ENCODE measurements at places on chromosomes 1 and 21.
A peak's percentile ranks its signal among the peaks of the same experiment; 100 is the strongest.

GRCh38 chr1:58396150-58396549 is 150.4 kb downstream of the OMA1 start:
- no peak for DNase-seq

- no peak for DNase-seq
These were observed 746.5 kb downstream of the USP25 start for GRCh38 chr21:16476056-16476825.

DNA sequence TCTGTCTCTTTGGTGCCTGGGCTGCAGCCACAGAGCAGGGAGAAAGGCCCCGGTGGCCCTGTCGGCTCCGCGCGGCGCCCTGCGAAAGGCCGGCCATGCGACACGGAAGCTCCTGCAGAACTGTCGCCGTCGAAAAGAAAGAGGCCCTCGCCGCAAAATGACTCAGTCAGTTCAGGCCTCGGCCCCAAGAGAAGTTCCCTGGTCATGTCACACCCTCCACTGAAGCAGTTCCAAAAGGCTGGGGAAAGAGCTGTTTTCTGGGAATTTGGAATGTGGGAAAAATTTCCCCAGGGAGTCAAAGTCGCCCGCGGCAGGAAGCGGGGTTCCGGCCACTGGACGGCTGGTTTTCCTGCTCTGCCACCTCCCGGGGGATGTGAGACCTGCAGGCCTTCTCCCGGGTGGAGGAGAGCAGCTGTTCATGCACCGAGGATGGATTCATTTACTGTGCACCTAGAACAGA is 115.8 kb upstream of the ZNF678 start:
- DNase-seq, result no peak

- DNase-seq, result no peak
These were observed 6.0 kb upstream of the SH2D2A start for GRCh38 chr1:156822680-156823079.

- DNase-seq, result no peak
These were observed 237.6 kb downstream of the PTPRC start for GRCh38 chr1:198876371-198876871.

DNA sequence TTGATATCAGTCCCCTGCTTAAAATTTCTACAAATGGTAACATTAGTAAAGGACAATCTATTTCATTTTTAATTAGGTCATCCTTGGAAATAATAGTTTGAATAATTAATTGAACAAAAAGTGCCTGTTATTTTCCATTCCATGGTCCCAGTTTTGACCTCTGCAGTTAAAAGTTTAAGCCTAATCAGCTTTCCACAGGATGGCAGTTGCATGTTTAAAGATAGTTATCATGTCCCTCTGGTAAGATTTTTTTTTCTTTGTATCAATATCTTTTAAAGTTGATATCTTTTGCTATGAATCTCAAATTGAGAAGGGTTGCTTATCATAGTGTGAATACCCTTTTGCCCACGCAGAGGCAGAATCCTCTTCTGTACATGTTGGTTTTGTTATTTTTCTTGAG is 90.4 kb downstream of the HS2ST1 start:
- DNase-seq, result no peak

- DNase-seq, result no peak
These were observed 982 bp upstream of the TRIM17 start for GRCh38 chr1:228417483-228418203.

- DNase-seq, result no peak
These were observed 39.0 kb downstream of the MRPL39 start for GRCh38 chr21:25568246-25568645.

DNA sequence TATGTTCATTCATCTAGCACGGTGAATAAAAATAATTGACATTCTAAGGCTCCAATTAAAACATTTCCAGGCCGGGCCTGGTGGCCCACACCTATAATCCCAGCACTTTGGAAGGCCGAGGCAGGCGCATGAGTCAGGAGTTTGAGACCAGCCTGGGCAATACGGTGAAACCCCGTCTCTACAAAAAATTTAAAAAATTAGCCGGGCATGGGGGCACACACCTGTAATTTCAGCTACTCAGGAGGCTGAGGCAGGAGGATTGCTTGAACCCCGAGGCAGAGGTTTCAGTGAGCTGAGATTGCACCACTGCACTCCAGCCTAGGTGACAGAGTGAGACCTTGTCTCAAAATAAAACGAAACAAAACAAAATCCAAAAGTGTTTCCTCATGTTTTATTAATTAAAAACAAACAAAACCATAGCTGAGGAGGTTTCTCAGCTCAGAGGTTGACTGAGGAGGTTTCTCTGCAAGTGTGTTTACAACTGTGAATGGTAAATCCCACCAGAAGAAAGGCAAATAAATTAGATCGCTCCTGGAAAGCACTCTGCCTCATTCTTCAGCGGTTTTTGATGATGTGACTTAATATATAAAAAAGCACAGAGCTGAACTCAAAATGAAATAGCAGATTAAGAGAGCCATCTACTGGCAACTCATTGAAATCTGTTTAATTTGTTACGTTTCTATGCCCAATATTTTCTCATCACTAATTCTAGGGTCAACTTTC is 37.7 kb upstream of the ATG4C start:
- DNase-seq, result no peak

DNA sequence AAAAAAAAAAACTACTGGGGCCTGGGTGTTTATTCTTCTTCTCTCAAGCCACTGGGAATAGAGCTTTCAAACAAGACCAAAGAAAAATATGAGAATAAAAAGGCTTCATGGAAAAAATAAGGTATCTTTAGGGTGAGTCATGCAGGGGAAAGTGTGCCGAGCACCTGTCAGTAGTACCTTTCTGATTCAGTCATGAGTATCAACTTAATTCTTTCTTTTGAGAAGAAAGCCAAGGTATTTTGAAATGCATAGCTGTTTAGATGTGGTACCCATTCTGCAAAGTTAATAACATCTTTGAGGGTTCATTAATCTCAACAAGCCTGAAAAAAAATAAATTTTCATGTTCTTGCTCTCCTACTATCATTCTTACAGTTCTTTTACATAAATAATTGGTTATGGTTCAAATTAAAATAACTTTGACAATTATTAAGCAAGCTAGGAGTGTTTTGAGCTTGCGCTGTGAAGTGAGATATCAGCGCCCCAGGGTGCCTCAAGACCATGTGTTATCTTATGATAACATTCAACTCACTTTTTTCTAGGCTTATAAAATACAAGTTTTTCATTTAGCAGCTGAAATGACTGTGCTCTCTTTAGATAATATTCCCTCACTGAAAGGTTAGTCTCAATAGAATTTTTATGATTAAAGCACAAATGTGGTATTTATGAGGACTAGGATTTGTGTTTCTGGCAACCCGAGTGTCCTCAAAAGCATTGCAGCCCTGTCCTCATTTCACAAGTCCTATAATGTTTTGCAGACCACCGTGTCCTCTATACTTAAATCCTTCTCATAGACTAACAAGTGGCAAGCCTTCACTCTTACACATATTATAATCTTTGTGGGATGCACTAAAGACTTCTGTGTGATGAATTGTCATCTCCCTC is 138.6 kb downstream of the SLC44A5 start:
- DNase-seq, result no peak

DNA sequence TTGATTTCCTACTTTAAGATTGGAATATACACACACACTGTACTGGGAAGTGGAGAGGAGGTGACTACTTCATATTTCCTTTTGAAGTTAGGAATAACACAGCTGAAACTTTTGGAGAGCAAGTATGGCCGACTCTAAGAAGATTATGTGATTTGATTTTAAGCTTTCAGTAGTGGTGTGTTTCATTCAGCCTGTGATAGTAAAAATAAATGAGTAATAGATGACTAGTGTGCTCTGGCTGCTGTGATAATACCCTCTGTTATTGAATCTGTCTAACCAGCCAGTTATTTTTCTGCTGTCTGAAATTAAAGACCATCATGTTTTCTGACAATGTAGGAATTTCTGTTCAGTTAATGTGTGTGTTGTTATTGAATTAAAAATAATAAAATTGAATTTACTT is 48.3 kb downstream of the CTTNBP2NL start:
- DNase-seq, result no peak

- no peak for DNase-seq
These were observed 318.8 kb downstream of the PTPRU start for GRCh38 chr1:29555043-29555620.

GRCh38 chr1:54804471-54805132 is 3.5 kb upstream of the TTC22 start:
- DNase-seq, result no peak

- no peak for DNase-seq
These were observed 140.8 kb downstream of the ZNF644 start for GRCh38 chr1:90881034-90881433.

DNA sequence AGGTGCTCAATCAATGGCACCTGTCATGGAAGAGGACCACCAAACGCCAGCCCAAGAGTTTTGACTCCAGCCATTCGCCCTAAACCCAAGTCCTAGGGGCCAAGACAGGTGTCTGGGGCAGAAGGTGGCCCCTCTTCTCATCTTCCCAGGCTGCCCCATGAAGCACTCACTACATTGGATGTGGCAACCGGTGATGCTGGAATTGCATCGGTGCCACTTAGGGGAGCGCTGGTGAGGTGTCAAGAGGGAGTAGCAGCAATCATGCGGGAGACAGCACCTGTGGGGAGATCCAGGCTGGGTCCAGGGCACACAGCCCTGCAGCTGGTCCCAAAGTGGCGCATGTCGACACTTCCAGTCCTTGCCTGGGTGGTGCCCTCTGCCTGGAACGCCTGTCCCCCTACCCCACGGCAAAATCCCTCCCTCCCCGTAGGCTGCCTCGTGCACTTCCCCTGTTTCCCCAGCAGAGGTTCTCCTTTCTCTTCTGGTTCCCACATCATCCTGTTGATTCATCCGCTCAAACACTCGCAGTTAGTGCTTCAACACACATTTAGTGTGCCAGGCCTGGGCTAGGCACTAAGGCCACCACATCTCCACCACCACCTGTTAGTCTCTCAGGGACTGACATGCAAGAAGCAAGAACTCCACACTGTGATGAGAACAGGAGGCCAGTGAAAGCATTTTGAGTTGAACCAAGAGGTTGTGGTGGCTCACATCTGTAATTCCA is 18.5 kb downstream of the PLA2G2D start:
- no peak for DNase-seq

DNA sequence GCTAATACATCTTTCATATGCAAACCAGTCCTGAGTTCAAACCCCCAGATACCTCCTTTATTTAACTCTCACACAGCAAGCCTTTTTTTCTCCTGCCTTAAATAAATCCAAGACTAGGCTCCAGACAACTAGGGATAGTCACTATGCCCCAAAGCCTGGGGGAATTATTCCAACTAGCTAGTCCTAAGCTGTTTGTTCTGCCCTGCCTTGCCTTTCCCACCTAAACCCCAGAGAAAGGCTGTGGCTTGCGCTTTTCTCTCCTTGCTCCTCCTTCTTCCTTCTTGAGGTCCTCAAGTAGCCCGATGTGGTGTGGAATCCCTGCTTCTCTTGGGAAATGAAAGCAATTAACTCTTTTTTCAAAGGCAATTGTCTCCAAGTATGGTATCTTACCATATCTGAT is 31.8 kb downstream of the C1orf87 start:
- no peak for DNase-seq

GRCh38 chr1:15168479-15168878 is 14.9 kb downstream of the TMEM51 start:
- DNase-seq, result no peak

DNA sequence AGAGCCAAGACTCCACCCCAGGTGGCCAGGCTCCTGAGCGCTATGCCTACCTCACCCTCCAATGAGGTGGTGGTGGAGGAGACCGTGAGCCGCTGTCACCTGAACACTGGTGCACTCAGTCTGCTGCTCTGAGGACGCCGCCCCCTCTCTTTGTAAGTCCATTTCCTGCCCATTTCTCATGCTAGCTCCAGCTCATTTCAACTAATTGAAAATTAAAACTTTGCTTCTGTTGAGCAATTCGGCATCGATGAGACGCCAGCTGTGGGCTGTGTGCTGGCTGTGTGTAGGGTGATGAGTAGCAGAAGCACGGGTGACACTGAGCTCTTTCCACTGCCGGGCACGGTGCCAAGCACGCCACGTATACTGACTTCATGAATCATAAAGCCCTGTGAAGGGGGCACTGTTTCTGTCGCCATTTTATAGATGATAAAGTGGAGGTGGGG is 11.2 kb downstream of the TNFRSF1B start:
- DNase-seq, result peak; percentile 91

DNA sequence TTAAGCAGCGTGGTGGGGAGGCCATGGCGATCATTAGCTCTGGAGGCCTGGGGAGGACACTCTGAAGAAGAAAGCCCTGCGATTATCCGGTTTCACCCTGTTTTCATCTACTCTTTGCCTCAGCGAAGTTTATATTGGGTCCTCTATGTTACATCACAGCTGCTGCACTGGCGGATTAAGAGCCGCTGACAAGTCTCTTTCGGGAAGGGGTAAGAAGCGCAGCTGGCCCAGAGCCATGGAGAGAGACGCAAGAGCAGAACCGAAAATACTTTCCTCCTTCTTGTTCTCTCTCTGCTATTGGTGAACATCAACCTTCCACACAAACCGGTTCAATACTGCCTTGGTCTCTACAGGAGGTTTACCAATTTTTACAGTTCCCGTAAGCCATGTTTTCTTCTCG is 291.5 kb downstream of the FAM72C start:
- no peak for DNase-seq

DNA sequence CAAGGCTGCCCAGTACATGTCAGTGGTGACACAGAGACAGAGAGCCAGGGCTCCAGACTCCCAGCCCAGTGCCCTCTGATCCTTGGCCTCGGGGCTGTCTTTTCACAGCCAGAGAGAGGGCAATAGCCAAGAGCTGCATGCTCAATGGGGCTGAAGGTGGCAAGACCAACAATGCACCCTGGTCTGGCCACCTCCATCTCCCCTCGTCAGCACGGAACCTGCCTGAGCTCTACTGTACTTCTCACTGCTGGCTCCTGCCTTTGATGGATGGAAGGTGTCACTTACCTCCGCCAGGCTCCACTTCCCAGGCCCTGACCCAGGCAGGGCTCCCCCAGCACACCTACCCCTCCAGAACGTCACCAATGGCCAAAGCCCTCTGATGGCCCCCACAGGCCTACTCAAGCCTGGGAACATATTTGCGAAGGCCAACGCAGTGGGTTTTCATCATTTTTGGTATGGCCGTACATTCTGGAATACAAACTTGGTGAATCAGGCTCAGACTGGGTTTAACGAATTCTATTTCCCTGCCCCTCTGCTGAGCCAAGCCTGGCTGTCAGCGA is 88.1 kb downstream of the DMRTB1 start:
- no peak for DNase-seq

- DNase-seq, result no peak
These were observed 23.2 kb upstream of the PCBP3 start for GRCh38 chr21:45620201-45620923.

DNA sequence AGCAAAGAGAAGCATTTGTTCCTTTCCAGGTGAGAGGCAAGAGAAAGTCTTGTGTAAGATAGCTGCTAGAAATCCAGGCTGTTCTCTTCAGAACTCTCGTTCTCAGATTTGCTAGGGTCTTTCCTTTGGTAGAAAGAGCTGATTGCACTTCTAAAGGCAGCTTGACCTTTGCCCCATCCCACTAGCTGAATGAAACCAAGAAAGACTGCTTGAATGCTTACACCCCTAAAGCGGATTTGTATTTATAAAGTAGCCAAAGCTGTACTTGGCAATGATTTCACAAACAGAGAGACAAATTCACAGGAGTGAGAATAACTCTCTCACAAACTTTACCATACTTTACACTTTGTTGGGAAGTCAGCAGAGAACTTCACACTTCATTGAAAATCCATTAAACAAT is 424.1 kb downstream of the TTLL7 start:
- no peak for DNase-seq

- DNase-seq, result no peak
These were observed 27.7 kb downstream of the CR1L start for GRCh38 chr1:207672522-207673130.

- no peak for DNase-seq
These were observed 358.1 kb downstream of the LRRIQ3 start for GRCh38 chr1:73839922-73840321.

Measured in right atrium auricular region (tissue), 2 donors.